ENCODE measurements at places on chromosomes 12 and 14. TPM values are rescaled to one million over a fixed set of nuclear protein-coding genes. Genes with fewer than 3 reads are reported as not detected.
A peak's percentile ranks its signal among the peaks of the same experiment; 100 is the strongest.

- peaks cover 5% of the 10 kb centered on the region for H3K36me3 ChIP-seq
- H3K4me3 ChIP-seq = no peak overlapping the region
- no peaks in the 10 kb centered on the region for H3K4me1 ChIP-seq
Measured at GRCh38 chr12:30450872-30451271, 244.8 kb downstream of the IPO8 start.

DNA sequence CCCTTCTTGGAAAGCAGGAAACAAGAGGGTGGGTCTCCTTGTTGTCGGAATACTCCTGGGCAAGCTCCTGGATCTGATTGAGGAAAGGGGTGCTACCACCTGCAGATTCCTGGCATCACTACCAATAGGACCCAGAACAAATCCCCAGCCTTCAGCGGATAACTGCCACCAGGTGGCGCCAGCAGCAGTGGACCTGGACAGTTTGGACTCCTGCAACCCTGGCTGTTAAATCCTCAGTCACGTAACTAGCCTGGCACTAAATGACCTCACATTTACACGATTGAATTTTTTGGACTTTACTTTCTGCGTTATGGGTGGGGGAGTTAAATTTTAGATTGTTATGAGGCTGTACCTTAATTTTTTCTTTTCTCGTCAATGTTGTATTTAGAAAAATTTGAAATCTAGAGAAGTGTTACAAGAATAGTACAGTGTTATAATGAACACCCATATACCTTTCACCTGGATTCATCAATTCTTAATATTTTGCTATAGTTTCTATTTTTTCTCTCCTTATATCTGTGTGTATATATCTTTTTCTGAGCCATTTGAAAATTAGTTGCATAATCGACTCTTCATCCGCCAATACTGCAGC lies 95.6 kb downstream of the GAS2L3 start:
- H3K27me3 ChIP-seq = no peaks in the 10 kb centered on the region
- H3K4me1 ChIP-seq = no peaks in the 10 kb centered on the region
- no peak overlapping the region for H3K4me3 ChIP-seq
- no peaks in the 10 kb centered on the region for H3K36me3 ChIP-seq
- no peak overlapping the region for H3K27ac ChIP-seq
- peak; percentile 64 for DNase-seq

DNA sequence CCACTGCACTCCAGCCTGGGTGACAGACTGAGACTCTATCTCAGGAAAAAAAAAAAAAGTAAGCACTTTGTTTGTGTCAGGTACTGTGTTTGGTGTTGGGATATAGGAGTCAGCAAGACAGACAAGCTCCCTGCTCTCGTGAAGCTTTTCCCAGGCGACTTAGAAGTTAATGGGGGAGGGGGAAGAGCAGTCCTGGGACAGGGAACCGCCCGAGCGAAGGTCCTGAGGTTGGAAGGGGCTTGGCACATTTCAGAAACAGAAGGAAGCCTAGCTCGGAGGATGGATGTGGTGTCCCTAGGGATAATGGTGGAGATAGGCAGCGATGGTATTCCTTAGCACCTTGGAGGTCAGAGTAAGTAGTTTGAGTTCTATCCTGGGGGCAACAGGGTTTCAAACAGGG lies 8.5 kb upstream of the COX6A1 start:
- no peak overlapping the region for H3K4me3 ChIP-seq
- H3K36me3 ChIP-seq = no peaks in the 10 kb centered on the region
- H3K27ac ChIP-seq = no peak overlapping the region
- no peaks in the 10 kb centered on the region for H3K27me3 ChIP-seq
- H3K4me1 ChIP-seq = no peaks in the 10 kb centered on the region

The PRB2 gene
- total RNA-seq = not detected

The PDE3A gene
- 11.5 TPM for total RNA-seq

The P2RX2 gene
- total RNA-seq = 0.48 TPM

GRCh38 chr12:94025756-94026155 lies 122.6 kb upstream of the PLXNC1 start:
- H3K36me3 ChIP-seq = no peaks in the 10 kb centered on the region
- DNase-seq = no peak
- H3K27ac ChIP-seq = no peak overlapping the region
- H3K4me3 ChIP-seq = no peak overlapping the region
- no peaks in the 10 kb centered on the region for H3K4me1 ChIP-seq

The TSPAN19 gene
- total RNA-seq = not detected

- no peak for DNase-seq
- no peaks in the 10 kb centered on the region for H3K36me3 ChIP-seq
- H3K4me1 ChIP-seq = no peaks in the 10 kb centered on the region
- H3K4me3 ChIP-seq = no peak overlapping the region
Measured at GRCh38 chr12:23376238-23376637, 573.2 kb downstream of the SOX5 start.

DNA sequence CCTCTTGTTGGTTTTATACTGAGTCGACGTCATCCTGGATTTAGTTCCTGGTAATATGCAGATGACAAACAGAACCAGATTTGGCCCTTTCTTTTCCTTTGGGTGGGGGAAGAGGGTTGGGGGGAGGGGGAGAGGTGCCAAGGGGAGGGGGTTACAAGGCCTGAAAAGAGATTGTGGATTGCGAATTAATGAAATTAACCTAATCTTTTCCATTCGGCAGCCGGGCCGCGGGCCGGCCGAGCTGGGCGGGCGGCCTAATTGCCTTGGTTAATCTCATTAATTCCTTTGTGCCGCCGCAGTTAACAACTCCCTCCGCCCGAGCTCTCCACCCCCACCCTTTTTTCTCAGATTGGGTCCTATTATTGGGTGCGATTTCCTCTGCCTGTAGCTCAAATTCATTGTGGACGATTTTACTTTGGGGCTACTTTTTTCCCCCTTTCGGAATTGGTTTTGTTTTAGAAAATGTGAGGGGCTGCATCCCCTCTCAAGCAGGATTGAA lies 387 bp upstream of the GSC start:
- no peak for DNase-seq
- H3K27me3 ChIP-seq = peaks cover 64% of the 10 kb centered on the region
- H3K4me3 ChIP-seq = peak overlapping the region; percentile 61
- peak overlapping the region; percentile 77 for H3K27ac ChIP-seq

The MAP1LC3B2 gene
- total RNA-seq = 1.1 TPM

GRCh38 chr12:122827258-122827657 lies 8.0 kb upstream of the HIP1R start:
- no peak overlapping the region for H3K4me3 ChIP-seq
- H3K27ac ChIP-seq = peak overlapping the region; percentile 10
- no peaks in the 10 kb centered on the region for H3K4me1 ChIP-seq

The ESR2 gene
- total RNA-seq = 0.98 TPM

DNA sequence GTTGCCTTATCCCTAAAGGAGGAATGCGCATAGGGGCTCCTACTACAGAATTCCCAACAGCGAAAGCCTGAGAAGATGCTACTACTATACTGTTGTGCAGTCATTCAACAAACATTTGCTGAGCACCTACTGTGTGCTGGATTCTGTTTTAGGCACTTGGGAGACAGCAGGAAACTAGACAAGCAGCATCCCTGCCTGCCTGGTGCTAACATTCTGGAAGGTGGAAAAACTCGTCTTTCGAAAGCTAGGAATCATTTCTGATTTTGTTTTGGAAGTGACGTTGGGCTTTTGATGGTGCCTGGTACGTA lies 131.5 kb upstream of the NCOR2 start:
- H3K27ac ChIP-seq = peak overlapping the region; percentile 84
- H3K27me3 ChIP-seq = no peaks in the 10 kb centered on the region
- H3K4me3 ChIP-seq = no peak overlapping the region
- H3K36me3 ChIP-seq = no peaks in the 10 kb centered on the region

The NDRG2 gene
- total RNA-seq = 258 TPM

GRCh38 chr14:89707086-89707485 lies 247.4 kb downstream of the EFCAB11 start:
- H3K36me3 ChIP-seq = no peaks in the 10 kb centered on the region
- no peaks in the 10 kb centered on the region for H3K4me1 ChIP-seq
- H3K4me3 ChIP-seq = no peak overlapping the region
- DNase-seq = no peak
- H3K27ac ChIP-seq = no peak overlapping the region

The SERPINA9 gene
- not detected for total RNA-seq

The CCDC197 gene
- total RNA-seq = not detected

- no peaks in the 10 kb centered on the region for H3K36me3 ChIP-seq
- H3K4me3 ChIP-seq = no peak overlapping the region
- peak overlapping the region; percentile 88 for H3K27ac ChIP-seq
- H3K27me3 ChIP-seq = no peaks in the 10 kb centered on the region
Measured at GRCh38 chr12:6347367-6348338, 5.8 kb upstream of the TNFRSF1A start.

GRCh38 chr12:52121824-52122539 lies 42.5 kb downstream of the SMIM41 start:
- no peaks in the 10 kb centered on the region for H3K4me1 ChIP-seq
- H3K27me3 ChIP-seq = no peaks in the 10 kb centered on the region
- H3K27ac ChIP-seq = no peak overlapping the region
- no peak overlapping the region for H3K4me3 ChIP-seq
- no peak for DNase-seq

- no peak overlapping the region for H3K4me3 ChIP-seq
- H3K27ac ChIP-seq = no peak overlapping the region
- H3K27me3 ChIP-seq = no peaks in the 10 kb centered on the region
- H3K4me1 ChIP-seq = no peaks in the 10 kb centered on the region
- DNase-seq = no peak
Measured at GRCh38 chr12:115708801-115709200, 568.7 kb downstream of the MED13L start.

DNA sequence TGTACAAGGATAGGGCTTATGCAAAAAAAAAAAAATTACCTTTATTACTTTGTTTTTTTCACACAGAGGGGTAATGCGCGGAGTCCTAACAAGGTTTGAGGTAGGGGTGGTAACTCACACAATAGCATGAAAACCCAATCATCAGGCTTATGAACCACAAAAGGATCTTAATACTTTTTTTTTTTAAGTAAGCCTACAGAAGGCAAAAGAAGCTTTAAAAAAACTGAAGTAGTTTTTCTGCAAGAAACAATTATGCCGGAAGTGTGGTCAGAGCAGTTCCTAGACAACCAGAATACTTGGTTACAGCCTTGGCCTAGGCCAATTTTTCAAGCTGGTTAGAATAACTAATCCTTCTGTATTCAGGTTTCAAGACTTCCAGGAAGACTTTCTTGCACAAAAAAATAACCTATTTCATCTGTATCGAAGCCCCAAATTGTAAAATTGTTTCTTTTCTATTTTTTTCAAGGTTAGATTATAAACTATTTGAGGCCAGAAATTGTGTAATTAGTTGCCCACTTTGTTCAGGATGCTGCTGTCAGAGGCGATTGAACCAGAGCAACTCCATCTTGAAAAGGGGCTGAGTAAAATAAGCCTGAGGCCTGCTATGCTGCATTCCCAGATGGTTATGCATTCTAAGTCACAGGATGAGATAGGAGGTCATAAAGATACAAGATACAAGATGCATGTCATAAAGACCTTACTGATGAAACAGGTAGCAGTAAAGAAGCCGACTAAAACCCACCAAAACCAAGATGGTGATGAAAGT lies 1.8 kb upstream of the GNS start:
- no peak for DNase-seq
- H3K27ac ChIP-seq = no peak overlapping the region
- H3K27me3 ChIP-seq = no peaks in the 10 kb centered on the region

The RDH12 gene
- total RNA-seq = not detected

DNA sequence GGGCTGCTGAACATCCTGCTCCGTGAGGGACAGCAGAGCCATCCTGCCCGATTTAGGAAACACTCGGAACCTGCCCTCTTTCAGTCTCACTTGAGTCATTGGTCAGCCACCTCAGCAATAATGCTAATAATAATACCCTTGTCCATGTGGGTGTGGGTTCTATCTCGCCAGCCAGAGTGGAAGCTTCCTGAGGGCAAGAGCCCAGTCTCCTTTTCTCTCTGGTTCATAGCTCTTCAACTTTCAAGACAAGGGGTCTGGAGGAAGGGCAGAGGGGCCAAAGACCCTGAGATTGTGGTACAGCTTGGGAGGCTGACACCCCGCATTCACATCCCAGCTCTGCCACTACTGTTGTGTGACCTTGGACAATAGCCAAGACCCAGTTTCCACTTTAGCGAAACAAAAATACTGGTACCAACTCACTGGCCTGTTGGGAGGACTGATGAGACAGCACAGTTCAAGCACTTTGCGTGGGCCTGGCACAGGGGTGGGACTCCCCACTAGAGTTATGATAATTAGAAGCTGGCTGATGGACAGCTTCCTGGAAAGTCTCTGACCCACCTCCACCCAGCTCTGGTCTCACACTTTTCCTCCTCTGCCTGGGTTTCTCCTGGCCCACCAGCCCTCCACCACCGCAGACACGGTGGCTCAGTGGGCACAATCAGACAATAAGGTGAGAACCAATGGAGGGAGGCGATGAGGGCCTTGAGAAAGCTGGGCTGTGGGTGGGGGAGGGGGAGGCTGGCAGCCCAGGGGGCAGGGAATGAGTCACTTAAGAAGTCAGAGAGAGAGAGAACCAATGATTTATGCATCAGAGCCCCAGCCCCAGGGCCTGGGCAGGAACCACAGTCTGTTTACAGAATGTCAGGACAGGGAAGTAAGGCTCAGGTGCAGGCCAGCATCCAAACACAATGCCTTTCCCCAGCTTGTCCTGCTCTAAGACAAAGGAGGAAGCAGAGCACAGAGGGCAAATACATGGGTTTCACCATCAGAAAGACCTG lies 9.6 kb downstream of the FAIM2 start:
- H3K4me1 ChIP-seq = peaks cover 15% of the 10 kb centered on the region
- peak overlapping the region; percentile 88 for H3K27ac ChIP-seq
- H3K4me3 ChIP-seq = no peak overlapping the region
- no peaks in the 10 kb centered on the region for H3K36me3 ChIP-seq
- DNase-seq = peak; percentile 93
- no peaks in the 10 kb centered on the region for H3K27me3 ChIP-seq

DNA sequence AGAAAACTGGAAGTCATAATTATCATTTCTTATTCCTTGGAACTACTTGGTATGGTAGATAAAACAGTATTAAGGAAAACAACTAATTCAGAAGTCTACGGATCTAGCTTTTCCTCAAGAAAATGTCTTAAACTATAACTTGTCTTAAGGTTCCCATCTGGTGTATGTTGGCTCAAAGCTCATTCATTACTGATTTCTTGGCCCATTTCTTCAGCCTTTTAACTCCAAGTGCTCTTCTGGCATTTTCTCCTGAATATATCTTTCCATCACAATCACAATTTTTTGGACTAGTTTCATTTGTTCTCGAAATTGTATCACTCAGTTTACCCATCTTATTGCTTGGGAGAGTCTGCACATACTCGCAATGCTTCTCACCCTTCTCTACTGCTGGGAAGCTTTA lies 150.1 kb downstream of the C12orf50 start:
- no peak for DNase-seq
- no peaks in the 10 kb centered on the region for H3K4me1 ChIP-seq
- H3K36me3 ChIP-seq = no peaks in the 10 kb centered on the region
- no peak overlapping the region for H3K4me3 ChIP-seq
- no peak overlapping the region for H3K27ac ChIP-seq

- no peaks in the 10 kb centered on the region for H3K4me1 ChIP-seq
- DNase-seq = no peak
- no peak overlapping the region for H3K4me3 ChIP-seq
Measured at GRCh38 chr14:97846156-97846555, 1049.0 kb downstream of the VRK1 start.

The LMO3 gene
- 6.9 TPM for total RNA-seq

- DNase-seq = no peak
- no peaks in the 10 kb centered on the region for H3K27me3 ChIP-seq
Measured at GRCh38 chr14:87102811-87103378, 890.1 kb downstream of the GALC start.

Data from breast epithelium (tissue), 4 donors.